AG10803 (cell line): ENCODE measurements at places on chromosomes 12 and 14.

- no peak for DNase-seq
Observed at GRCh38 chr14:92943855-92944570, 21.1 kb downstream of the CHGA start.

DNA sequence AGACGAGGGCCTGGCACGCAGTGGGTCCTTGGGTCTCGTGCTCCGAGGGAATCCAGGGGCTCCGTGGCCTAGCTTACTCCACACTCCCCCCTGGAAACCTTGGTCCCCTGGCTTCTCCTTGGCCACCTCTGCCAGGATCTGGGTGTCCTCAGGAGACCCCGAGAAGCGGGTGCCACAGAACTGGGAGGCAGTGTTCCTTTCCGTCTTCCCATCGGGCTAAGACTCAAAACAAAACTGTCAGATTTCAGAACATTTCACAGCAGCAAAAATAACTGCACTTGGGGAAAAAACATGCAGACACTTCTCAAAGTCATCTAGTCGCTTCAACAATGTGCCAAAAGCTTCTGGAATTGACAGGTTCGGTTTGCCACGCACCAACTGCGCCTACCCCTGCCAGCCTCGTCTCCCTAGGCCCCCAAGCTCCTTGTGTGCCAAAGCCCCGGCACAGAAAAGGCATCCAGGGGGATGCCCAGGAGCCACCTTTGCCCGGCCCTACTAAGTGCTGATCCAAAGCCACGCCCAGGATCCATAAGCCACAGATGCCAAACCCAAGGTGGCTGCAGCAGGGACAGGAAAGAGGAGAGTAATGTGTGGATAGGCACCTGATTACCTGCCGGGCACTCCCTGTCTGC lies 58.4 kb upstream of the DIO3 start:
- no peak for DNase-seq

GRCh38 chr12:69471667-69472385 lies 1.6 kb downstream of the FRS2 start:
- DNase-seq: no peak

GRCh38 chr12:10739157-10740118 lies 16.3 kb upstream of the YBX3 start:
- no peak for DNase-seq

- DNase-seq: peak; percentile 51
Observed at GRCh38 chr12:575948-576614, 87.2 kb downstream of the NINJ2 start.

GRCh38 chr14:49058511-49058910 lies 527.7 kb downstream of the RPS29 start:
- no peak for DNase-seq

GRCh38 chr12:241266-241665 lies 21.4 kb downstream of the SLC6A13 start:
- no peak for DNase-seq

GRCh38 chr12:80857311-80857710 lies 80.4 kb downstream of the LIN7A start:
- peak; percentile 72 for DNase-seq

DNA sequence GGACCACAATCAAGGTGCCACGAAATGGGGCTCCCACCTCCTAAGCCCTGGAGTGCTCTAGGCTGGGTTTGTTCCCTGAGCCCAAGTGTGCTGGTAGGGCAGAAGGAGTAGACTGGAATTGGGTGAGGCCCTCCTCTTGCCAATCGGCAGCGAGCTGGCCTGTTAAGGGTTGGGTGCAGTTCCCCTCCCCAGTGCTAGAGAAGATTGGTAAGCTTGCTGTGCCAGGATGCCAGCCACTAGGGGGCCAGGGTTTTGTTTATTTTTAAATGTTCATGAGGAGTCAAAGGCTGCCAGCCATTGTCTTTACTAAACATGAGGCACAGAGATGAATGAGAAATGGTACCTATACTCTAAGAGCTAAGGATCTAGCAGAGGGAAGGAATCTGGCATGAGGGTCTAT lies 79.7 kb downstream of the SPTB start:
- DNase-seq: peak; percentile 54

DNA sequence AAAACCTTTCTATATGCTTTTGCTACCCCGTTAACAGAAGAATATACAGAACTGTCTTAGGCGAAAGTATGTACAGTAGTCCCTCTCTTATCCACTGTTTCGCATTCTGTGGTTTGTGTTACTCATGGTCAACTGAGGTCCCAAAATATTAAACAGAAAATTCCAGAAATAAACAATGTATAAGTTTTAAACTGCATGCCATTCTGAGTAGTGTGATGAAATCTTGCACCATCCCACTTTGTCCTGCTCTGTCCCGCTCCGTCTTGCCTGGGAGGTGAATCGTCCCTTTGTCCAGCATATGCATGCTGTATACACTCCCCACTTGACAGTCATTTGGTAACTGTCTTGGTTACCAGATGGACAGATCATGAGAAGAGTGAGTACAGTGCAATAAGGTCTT lies 70.1 kb upstream of the STRN3 start:
- peak; percentile 15 for DNase-seq

DNA sequence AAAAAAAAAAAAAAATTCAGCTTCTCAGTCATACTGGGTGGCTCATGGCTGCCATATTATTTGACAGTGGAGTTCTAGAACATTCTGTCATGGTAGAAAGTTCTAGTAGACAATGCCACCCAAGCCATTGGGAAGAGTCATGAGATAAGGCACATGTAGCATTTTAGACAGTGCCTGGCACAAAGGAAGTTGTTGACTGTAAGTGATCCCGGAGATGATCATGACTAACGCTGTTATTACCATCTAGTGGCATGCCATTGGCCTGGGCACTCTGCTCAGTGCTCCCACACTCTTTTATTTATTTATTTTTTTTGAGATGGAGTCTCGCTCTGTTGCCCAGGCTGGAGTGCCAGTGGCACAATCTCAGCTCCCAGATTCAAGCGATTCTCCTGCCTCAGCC lies 80.4 kb downstream of the FOXN4 start:
- DNase-seq: no peak

DNA sequence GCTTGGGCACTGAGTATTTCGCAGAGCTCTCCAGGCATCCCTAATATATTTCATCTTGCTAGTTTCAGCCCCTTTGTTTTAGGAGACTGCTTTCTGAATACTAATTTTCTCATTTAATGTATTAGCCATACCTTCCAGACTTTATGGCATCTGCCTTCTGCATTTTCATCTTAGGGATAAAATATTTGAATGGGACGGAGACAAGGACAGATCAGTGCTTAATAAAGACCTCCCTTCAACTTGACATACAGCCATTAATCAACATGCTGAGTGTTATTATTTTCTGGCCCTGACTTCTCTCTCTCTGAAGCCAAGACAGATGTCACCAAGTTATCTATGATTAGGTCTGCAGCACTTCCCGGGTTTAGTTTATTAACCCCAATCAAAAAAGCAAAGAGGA lies 42.4 kb downstream of the CACNA2D4 start:
- no peak for DNase-seq

DNA sequence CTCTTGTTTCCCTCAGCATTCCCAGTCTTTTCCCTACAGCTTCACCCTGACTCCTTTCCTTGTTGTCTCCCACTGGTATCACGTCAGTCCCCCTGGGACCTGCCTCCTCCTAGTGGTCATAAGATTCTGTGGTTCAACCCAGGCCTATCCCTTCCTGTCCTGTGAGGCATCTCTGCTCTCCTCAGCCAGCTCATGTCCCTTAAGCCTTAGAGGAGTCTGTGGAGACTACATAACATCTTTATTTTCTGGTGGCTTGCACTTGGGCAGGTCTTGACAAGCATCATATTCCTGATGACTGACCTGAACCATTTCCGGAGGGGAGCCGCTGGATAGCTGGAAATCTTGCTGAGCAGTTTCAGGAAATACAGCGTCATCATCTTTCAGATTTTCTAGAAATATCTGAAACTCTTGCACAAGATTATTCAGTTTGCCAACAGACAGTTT lies 688 bp downstream of the C12orf71 start:
- peak; percentile 29 for DNase-seq

- DNase-seq: no peak
Observed at GRCh38 chr12:57724003-57724935, 14.3 kb downstream of the AGAP2 start.

GRCh38 chr12:58254463-58255100 lies 313.2 kb downstream of the ATP23 start:
- no peak for DNase-seq

- no peak for DNase-seq
Observed at GRCh38 chr14:104724981-104725771, 1.1 kb downstream of the ADSS1 start.

- DNase-seq: peak; percentile 50
Observed at GRCh38 chr14:74510959-74511409, 17.4 kb downstream of the ISCA2 start.

DNA sequence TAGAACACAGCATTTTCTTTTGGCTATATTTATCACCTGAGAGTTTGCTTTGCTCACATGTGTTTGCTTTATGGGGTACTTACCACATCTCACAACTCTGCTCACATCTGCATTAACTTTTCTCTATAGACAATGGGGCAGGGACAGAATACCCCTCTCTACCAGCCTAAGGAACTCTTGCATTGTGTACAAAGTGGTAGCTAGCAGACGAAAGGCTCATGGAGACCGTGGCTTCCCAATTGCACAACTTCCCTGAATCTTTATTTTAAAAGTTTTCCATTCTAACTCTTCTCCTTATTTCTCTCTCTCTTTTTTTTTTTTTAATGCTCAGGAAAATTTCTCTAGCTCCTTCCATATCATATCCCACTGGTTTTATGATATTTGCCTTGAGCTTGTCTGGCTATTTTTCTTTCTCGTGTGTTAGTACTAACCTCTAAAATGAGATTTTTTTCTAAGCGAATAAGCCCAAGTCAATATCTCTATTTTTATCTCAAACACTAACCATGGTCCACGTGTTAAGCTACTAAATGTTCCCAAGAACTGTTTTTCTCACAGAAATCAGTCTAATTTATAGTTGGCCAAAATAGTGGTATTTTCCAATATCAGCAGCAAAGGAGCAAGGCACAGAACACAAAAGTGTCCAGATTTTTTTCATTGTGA lies 155.2 kb downstream of the STXBP6 start:
- no peak for DNase-seq

DNA sequence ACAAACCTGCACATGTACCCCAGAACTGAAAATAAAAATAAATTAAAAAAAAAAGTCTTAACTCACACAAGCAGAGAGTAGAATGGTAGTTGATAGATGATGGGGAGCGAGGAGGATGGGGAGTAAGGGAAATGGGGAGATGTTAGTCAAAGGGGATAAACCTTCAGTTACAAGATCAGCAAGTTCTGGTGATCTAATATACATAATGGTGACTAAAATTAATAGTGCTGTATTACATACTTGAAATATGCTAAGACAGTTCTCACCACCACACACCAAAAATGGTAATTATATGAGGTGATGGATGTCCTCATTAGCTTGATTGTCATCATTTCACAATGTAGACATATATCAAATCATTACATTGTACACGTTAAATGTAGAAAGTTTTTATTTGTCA lies 3.2 kb upstream of the C12orf42 start:
- DNase-seq: no peak

DNA sequence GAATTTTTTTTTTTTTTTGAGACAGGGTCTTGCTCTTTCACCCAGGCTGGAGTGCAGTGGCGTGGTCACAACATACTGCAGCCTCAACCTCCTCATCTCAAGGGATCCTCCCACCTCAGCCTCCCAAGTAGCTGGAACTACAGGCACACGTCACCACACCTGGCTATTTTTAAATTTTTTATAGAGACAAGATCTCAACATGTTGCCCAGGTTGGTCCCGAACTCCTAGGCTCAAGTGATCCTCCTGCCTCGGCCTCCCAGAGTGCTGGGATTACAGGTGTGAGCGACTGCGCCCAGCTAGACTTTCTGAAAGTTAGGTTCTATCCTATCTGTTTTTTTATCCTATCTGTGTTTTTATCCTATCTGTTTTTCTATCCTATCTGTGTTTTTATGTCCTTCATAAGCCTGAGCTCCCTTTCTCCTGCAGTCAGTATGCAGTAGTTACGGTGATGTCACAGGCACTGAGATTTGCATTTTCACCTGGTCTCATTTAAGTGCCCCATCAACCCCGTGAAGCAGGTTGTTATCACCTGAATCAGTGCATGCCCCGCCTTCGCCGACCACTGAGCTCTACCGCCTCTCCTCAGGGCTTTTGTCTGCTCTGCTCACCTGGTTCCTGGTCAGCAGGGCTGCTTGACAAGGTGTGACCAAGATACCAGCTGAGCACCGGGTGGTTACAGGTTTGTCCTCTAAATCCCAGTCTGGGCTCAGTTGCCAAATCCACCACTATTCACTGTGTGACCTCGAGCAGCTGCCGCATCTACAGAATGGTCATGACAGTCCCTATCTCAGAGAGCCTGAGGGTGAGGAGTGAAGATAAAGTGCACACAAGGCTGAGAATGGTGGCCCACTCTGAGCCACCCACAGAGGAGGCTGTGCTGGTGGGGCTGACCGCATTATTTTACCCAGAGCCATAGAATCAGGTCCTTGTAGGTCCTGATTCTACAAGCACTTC lies 33.1 kb downstream of the SYNDIG1L start:
- no peak for DNase-seq

DNA sequence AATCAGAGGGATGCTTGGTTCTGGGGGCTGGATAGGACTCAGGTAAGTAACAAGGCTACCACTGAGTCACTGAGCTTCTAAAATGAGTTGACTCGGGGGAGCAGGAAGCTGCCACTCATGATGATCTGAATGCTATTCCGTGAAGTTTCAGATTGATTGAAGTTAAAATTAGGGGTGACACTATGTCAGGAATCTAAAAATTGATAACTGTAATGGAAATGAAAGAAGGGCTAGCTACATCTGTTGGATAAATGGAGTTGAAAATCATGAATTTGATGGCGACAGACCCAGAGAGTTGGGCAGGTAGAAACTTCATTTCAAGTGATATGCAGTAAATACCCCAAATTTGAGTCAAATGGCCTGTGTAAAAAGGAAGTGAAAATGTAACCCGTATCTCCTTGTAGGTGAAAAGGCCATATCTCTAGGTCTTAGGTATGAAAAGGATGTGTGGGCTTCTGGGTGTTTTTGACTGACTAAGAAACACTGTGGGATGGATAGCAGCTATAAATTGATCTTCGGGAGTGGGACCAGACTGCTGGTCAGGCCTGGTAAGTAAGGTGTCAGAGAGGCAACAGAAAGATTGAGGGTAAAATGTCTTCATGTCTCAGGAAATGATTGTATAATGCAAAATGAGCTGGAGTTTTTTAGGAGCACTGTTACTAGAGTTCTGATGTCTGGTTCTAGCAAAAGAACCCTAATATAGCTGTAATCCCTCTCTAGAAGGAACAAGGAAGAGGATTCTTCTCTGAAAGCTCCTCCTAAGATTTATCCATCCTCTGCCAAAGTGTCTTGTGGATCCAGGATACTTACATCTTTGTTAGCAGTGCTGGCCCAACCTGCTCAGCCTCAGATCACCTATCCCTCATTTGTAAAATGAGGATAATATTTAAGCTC lies 57.3 kb downstream of the DAD1 start:
- no peak for DNase-seq

DNA sequence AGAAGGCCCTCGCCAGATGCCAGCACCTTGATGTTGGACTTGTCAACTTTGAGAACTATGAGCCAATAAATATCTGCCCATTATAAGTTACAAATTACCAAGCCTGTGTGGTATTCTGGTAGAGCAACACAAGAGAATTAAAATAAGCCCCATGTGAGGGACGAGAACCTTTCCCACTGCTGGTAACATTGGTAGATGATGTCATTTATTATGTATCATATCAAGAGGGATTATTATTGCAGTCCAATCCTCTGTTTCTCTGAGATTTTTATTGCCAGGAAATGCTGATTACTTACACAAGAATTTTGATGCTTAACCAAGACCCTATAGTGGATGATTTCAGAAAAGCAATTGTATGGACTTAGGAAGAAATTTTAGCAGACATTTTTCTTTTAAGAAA lies 40.3 kb upstream of the SLC24A4 start:
- no peak for DNase-seq

GRCh38 chr14:105418269-105419194 lies 1.1 kb upstream of the MTA1 start:
- DNase-seq: no peak
